ENCODE measurements at places on chromosomes 5 and 9.
A peak's percentile ranks its signal among the peaks of the same experiment; 100 is the strongest.

- peak; percentile 27 for DNase-seq
Measured at GRCh38 chr9:9790216-9790872, 822.5 kb downstream of the PTPRD start.

- no peak for DNase-seq
Measured at GRCh38 chr9:5650356-5651105, 21.6 kb downstream of the RIC1 start.

- DNase-seq = no peak
Measured at GRCh38 chr5:177350776-177351391, 584 bp downstream of the LMAN2 start.

DNA sequence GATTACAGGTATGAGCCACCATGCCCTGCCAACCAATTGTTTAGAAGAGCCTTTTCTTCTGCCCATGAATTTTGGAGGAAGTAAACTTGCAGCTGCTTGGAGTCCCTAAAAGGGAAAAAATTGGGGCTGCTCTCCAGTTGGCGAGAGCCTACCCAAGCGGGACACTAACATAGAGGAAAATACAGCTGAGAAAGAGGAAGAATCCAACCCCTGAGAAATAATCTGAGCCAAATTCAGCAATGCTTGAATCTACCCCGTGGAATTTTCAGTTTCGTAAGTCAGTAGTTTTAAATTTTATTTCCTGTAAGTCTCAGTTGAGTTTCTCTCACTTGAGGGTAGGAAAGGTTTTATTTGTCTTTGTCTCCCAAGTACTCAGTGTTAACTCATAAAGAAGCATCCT lies 30.4 kb upstream of the UBTD2 start:
- no peak for DNase-seq

DNA sequence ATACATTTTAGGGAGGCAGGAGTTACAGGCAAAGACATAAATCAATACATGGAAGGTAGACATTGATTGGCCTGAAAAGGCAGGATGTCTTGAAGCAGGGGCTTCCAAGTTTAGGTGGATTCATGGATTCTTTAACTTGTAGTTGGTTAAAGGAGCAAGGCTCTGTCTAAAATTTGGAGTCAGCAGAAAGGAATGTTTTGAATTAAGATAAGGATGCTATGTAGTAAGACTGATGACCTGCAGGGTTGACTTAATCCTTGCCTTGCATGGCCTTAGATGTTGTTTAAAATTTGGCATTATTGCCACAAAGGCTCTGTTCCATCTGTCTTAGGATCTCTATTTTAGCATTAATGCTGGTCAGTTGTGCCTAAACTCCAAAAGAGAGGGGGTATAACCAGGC lies 171.3 kb downstream of the C5orf15 start:
- no peak for DNase-seq

DNA sequence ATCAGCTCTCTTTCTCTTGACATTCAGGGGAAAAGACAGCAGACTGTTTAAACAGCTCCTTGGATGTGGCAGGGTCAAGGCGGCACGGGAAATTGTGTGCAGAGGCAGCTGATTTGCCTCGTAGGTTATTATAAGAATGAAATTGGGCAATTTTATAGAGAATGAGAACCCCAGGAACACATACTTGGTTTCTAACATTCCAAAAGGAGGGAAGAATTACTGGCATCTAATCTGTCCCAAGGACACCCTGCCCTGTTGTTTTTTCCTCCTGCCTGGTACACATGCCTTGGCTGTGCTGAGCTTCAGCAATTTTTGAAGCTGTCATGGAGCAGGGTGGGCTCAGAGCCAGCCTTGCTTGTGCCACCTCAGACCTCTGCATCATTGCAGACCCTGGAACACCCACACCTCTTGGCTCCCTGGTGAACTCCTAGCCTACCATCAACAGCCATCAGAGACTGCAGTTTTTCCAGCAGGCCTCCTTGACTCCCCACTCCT lies 143.6 kb downstream of the BOD1 start:
- DNase-seq = no peak

DNA sequence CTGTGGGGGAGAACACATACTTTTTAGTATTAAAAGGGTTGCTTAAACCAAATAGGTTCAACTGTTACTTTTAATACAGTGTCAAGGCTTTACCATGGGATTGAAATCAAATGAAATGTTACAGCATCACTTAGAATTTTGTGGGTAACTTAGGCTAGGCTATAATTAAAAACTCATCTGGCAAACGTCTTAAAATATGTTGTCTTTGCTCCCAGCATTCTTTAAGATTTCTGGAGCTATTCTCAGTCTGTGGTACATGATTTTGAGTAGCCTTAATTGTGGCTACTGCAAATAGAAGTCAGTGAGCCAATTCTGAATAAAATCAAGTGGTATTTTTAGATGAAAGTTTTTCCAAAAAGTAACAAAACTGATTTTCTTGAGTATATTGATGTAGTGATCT lies 30.7 kb downstream of the UHRF2 start:
- no peak for DNase-seq

- DNase-seq = no peak
Measured at GRCh38 chr5:67031692-67032091, 164.9 kb downstream of the CD180 start.

DNA sequence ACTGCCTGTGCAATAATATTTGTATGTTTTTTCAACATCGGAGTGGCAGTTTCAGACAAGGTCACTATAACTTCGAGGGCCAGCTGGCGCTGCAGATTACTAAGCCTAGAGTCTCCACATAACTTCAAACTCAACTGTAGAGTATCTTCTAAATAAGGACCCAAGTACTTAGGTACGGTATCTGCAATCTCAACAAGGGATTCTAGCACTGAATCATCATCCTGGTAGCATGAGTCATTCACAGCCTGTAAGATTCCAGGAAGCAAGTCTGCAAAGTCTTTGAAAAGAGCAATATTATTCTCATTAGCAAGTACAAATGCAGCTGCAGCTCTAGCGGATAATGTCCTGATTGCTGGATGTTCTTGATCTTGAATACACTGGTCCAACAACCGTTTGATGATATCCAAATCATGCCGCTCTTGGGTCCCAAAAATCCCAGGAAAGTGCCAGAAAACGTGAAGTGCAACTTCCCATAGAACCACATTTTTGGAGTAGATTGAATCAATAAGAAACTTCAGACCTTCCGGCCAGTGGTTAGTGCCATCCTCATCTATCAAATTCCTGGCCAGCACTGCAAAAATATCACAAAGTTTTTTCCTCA lies 654 bp downstream of the RANBP6 start:
- no peak for DNase-seq

DNA sequence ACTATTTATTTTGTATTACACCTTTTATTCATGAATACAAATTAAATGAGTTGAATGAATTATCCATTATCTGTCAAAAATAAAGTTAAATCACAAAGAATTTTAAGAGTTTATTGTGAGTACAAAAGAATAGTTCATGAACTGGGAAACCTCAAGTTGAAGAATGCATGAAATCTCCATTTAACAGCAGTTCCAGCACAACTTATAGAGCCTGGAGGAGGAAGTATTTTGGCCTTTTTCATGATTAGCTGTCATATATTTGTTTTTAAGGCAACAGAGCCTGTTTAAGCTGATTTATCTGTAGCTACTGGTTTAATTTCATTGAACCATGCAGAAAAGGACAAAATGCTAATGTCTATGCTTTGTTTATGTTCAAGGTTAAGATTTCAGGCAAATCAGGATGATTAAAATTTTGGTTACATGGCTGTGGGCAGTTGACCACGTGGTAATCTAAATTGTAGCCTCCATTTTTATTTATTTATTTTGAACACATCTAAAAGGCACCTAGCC lies 12.2 kb downstream of the SPINK1 start:
- no peak for DNase-seq

DNA sequence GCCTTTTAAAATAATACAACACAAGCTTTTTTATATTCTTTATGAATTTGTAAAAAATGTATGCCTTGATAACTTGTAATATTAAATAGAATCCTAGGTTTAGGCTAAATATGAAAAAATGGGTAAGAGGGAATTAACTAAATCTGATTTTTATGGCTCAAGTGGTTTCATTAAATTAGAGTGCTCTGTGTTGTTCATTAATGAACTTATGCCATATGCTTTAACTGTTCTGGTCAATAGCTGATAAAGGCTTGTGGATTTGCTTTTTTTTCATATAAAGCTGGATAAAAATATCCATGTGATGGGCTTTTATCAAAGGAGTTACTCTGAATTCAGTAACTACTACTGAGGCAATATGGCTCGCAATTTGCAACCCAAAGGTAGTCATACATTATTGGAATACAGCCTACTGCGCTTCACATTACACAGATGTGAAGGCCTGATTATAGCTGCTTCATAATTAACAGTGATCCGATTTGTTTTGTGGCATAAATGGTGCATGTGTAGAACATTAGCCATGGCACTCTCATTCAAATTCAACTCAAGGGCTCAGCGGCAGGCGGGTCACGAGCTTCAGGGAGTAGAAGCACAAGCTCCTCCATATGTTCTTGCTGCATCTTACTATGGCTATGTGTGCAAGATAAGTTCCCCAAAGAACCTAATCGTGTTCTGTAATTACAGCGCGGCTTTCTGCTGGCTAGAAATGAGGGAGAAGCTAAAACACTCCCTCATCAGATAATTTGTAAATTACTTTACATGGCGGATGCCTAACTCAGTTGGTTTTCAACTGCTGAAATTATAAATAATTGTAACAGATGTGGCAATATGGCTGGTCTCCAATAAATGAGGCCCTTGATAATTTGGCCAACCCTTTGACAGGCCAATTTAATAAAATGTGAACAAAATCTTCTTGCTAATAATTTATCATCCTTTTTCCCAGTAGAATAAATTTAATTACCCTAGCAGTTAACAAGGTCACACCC lies 188.3 kb downstream of the CNTLN start:
- no peak for DNase-seq

DNA sequence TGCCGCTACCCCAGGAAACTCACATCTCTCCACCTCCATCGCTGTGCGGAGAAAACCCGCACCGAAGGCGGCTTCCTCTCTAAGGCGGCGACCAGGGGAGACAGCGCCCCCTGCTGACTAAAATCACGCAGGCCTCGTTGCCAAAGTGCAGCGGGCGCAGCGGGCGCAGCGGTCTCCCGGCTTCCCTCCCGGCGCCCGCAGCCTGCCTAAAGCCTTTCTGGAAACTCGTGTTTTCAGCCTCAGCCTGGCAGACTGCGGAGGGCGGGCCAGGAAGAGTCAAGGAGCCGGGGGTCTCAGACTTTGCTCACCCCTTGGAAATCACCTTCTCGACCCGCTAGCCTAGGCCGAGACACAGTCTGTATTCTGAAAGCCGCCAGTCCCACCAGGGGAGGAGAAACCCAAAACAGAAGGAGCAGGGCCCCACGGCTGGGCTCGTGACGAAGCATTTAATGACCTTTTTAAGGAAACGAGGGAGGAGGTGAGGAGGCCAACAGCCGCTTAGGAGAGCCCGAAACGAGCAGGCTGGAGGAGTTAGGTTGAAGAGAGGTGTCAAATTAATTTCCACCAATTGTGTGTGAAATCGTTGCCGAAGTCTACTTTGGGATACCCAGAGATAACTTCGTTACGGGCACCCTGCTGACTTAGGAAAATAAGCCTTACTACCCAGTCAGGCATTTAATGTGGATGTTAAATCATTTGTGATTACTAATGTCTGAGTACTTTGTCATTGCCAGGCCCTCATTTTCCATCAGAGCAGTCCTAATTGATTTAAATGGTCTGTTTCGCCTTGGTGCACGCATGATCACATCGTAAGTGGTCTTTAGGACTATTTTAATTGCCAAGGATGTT lies 7.3 kb upstream of the FOXB2 start:
- DNase-seq = peak; percentile 72

DNA sequence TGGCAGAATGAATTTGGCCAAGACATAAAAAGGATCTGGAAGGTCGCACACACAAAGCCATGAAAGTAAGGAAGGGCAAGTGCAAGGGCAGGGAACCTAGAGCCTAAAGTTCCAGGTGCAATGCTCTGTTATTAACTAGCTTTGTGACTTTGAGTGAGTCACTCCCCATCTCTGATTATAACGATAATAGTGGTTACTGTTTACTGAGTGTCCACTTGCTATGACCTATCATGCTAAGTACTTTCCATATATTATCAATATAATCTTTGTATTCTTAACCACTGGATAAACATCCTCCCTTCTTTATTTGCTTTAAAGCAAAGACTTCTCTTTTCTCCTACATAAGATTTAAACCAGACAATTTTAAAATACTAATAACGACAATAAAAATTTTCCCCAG lies 504.6 kb upstream of the BRINP1 start:
- DNase-seq = no peak

GRCh38 chr5:170315154-170315553 lies 17.6 kb upstream of the LCP2 start:
- DNase-seq = no peak

DNA sequence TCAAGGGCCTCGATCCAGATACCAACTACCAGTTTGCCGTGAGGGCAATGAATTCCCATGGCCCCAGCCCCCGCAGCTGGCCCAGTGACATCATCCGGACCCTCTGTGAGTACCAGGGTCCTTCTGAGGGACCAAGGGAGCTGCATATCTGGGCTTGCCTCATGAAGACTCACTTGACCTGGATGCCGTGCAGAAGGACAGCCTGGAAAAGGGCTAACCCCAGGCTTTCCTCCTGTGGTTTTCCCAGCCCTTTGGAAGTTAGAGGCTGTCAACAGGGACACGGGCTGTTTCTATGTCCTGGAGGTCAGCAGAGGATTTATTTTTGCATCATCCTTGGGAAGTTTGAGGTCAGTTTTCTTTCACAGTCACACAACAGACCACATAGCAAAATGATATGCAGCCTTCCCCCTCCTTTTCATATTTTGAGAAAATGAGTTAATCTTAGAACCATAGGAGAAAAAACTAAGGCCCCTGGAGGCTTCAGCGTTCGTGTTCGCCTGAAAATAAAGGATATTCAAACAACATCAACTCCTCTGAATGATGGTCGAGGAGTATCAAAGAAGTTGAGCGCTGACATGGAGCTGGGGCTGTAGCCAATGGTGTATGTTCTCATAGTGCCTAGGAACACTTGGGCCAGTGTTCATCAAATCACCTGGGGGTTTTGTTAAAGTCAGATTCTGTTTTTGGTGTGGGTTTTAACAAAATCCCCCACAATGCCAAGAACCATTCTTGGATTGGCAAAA lies 112.2 kb downstream of the EGFLAM start:
- no peak for DNase-seq

GRCh38 chr9:74083681-74084433 lies 413.3 kb upstream of the RORB start:
- no peak for DNase-seq

- no peak for DNase-seq
Measured at GRCh38 chr5:13248253-13248652, 696.2 kb downstream of the DNAH5 start.

DNA sequence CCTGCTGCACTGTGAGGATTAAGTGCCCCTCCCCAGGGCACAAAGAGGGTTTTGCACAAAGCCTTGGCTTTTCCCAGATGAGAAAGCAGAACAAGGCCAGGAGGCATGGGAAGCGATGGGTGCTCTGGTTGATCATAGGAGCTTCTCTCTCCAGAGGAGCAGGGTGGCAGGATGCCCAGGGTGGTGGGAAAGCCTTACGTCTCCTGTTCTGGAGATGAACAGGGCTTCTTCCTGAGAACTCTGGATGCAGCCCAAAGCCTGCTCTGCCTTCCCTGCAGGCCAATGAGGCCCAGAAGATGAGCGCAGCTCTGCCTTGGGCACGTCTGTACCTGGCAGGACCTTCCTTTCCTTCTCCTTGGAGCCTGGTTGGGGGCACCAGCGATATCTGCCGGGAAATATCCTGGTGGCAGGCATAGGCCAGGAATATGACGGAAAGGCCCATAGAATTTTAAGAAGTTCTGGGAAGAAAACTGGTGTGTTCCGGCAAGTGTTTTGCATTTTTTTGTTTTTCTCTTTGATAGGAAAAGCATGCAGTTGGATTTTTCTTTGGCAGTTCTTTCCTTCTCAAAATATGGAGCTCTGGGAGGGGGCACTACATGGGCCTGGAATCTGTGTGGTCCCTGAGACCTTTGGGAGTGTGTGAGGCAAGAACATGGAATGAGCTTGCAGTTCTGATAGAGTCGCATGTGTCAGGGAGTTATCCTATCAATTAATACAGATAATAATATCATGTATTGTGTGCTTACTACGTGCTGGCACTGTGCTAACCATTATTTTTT lies 253.2 kb upstream of the KLF4 start:
- DNase-seq = no peak

Measured in colonic mucosa (tissue), 4 donors.